Fibroblast of villous mesenchyme (primary cell): ENCODE measurements at places on chromosomes 12 and 14. TPM values are rescaled to one million over a fixed set of nuclear protein-coding genes. Genes with fewer than 3 reads are reported as not detected.
A peak's percentile ranks its signal among the peaks of the same experiment; 100 is the strongest.

GLIPR1L2 gene
- 0.32 and 0.43 TPM in 2 replicates for total RNA-seq

GRCh38 chr14:26067341-26067740, 530.5 kb downstream of the NOVA1 start:
- no peak for DNase-seq

- no peak for DNase-seq
Observed at GRCh38 chr14:62141139-62141538, 378.9 kb downstream of the SNAPC1 start.

GRCh38 chr12:112808156-112808555, 16.6 kb downstream of the RPH3A start:
- DNase-seq: no peak

DNA sequence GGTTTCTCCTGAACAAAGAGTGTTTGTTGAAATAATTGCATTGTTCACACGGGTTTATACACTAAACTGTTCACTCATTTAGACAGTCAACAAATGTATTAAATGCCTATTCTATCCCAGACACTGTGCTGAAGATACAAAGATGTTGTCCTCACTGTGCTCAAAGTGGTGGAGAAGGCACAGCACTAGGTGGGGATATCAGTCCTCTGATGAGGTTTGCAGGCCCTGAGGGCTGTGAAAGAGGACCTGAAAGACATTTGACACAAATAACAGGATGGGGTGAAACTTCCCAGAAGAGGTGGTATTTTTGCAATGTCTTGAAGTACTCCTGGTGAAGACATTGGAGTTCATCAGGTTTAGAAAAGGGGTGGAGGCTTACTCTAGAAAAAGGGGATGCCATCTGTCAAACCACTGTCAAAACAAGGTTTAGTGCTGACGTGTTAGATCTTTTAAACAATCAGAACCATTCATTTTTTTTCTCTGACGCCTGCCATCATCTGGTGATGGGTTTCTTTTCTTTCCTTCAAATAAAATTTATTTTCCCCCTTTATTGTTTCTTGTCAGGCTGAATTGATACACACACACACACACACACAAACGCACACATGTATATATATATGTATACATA, 69.5 kb downstream of the ACSS3 start:
- DNase-seq: no peak

GRCh38 chr12:40106202-40106533, 287 bp upstream of the SLC2A13 start:
- no peak for DNase-seq

DNA sequence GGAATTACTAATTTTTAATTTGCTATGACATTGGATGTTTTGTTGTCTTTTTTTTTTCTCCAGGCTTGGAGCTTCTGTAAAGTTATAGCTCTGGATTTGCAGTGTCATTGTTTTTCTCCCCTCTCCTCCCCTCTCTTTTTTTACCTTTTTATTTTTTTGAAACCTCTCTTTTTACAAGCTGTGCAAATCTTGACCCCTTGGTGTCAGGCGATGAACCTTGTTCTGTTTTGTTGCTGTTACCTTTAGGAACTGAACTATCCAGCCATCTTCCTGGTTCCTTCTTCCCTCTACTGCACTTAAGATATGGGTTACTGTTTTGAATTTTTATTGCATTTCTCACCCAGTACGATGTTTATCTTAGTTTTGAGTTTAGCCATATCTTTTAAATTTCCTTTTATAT, 13.7 kb downstream of the KTN1 start:
- peak; percentile 40 for DNase-seq

DNA sequence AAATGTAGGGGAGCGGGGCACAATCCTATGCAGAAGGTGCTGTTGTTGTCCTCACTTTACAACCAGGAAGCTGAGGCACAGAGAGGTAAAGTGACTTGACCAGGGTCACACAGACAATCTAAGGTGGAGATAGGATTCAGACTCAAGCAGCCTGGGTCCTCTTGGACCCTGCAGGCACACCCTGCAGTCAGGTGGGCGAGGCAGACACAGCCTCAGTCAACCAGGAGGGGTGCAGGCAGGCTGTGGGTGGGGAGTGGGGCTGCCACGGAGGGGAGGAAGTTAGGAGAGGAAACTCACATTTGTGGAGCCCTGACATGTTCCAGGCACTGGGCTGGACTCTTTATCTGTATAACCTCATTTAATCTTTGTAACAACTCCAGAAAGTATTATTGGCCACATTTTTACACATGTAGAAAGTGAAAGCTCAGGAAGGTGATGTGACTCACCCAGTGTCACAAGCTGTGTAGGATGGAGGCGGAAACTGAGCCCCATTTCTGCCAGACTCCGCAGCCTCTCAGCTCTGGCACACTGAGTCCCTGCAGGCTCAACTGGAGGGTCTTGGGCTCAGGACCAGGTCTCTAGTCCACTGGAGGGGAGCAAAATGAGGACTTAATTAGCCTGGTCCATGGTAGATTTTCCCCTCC, 24.9 kb upstream of the CHGA start:
- no peak for DNase-seq

GRCh38 chr12:106090591-106091445, 47.9 kb downstream of the NUAK1 start:
- DNase-seq: peak; percentile 88

DNA sequence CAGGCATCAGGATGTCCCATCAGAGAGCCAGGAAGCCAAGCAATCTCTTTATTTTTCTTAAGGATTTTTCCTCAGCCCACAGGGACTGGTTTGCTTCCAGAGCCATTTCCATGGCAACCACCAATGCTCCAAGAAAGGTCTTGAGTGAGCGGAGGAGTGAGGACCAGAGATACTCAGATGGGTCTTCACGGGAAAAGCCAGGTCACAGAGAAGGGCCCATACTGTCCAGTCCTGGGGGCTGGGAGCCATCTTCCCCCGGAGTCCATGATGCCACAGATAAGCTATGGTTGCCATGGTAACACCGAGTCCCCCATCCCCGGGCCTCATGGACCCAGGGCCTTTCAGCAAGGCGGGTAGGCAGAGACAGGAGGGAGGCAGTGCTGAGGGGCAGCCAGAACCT, 28.6 kb downstream of the CMKLR1 start:
- DNase-seq: no peak

ADSS1 gene
- 1.3 and 4.3 TPM in 2 replicates for total RNA-seq

DNA sequence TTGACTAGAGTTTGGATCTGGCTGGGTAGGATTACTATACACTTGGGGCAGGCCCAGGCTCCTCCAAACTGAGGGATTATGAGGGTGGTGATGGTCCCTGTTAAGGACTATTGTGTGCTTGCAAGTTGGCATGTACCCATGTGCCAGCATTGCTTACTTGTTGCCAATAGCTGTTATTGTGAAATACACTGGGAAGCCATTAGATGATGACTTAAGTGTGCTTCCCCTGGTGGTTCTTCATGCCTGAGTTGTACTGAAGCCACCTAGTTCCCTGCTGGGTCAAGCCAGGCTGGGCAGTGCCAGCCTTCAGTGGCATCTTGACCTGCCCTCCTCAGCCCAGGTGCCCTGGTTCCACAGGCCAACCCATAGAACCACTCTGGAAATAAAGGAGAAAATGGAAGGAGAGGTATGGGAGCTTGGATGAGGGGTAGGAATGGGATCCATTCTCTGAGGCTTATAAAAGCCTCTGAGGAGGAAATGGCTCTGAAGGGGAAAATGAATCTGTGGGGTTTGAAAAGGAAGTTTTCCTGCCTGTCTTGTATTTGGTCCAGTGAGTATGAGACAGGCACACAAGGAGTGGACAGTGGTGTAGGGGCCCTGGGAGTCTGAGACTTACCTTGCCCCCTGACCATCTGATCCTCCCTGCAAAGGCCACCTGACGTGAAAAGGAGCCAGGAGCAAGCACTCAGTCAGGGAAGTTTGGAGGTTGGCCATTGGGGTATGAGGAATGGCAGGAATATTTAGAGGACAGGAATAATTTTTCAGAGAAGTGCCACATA, 724 bp downstream of the LTB4R start:
- no peak for DNase-seq

DNA sequence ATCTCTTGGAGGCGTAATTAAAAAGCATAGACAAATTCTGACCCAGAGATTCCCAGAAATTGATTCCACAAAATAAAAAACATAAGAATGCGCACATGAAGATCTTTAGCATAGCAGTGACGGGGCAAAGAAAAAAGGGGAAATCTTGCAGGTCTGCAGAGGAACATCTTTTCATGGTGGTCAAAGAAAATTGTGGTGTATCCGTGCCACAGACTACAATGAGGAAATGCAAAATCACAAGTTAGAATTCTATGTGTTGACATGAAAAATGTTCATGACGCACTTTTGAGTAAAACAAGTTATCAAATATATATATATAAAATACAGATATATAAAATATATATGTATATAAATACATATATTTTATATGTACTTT, 101.6 kb downstream of the RIMBP2 start:
- DNase-seq: no peak

- peak; percentile 70 for DNase-seq
Observed at GRCh38 chr14:71645656-71646055, 286.6 kb upstream of the RGS6 start.

B4GALNT1 gene
- total RNA-seq: 3.0 and 5.2 TPM in 2 replicates

DNA sequence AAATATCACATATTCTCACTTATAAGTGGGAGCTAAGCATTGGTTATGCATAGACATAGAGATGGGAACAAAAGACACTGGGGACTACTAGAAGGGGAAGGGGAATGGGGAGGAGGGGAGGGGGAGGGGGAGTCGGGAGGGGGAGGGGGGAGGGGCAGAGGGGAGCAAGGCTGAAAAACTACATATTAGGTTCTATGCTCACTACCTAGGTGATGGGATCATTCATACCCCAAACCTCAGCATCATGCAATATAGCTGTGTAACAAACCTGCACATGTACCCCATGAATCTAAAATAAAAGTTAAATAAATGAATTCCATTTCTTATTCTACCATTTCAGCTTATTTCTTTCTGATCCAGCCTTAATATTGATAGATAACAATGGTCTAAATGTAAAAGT, 21.9 kb upstream of the PTCSC3 start:
- DNase-seq: no peak

CAPZA3 gene
- total RNA-seq: not detected in 2 replicates

FBLN5 gene
- total RNA-seq: 77.7 and 85.0 TPM in 2 replicates

GPR135 gene
- 3.9 and 6.5 TPM in 2 replicates for total RNA-seq
